Inflammatory macrophage treated with lipopolysaccharide for 4 hours (primary cell): ENCODE measurements at places on chromosomes 12 and 14.

DNA sequence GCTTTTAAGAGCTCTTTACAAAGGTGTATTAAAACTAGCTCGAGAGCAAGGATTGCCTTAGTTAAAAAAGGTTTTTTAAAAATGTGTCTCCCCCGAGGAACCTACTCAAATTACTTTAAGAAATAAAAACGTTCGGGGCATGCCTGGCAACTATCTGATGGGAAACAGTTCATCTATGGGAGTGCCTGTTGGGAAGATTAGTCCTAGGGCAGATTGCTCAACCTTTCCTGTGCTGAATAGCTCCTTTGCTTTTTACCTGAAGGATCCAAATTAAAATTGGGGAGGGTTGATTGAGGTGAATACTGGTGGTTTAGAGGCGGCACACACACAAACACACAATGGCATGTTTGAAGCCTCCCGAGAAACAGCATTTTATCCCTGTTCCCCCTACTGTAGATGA is 541.4 kb upstream of the ATP2B1 start:
- DNase-seq: no peak

- DNase-seq: no peak
Observed at GRCh38 chr12:88310666-88311065, 168.6 kb downstream of the TMTC3 start.

DNA sequence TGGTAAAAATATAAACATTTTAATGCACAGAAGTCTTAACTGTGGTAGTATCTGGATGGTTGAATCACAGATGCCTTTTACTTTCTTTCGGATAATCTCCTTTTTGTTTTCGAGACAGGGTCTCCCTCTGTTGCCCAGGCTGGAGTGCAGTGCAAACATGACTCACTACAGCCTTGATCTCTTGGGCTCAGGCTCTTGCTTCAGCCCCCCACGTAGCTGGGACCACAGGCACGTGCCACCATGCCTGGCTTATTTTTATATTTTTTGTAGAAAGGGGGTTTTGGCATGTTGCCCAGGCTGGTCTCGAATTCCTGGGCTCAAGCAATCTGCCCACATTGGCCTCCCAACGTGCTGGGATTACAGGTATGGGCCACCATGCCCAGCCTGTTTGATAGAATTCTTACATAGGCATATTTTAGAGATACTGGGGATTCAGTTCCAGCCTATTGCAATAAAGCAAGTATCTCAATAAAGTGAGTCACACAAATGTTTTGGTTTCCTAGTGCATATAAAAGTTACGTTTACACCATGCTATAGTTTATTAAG is 99.2 kb downstream of the SNAPC1 start:
- DNase-seq: no peak

- peak; percentile 79 for DNase-seq
Observed at GRCh38 chr12:122413516-122414404, 8.7 kb downstream of the CLIP1 start.

GRCh38 chr12:101743724-101744472 is 4.6 kb upstream of the SYCP3 start:
- DNase-seq: no peak

GRCh38 chr12:27399074-27399473 is 47.5 kb upstream of the SMCO2 start:
- DNase-seq: no peak
